ENCODE measurements at places on chromosomes 7 and 10. TPM values are rescaled to one million over a fixed set of nuclear protein-coding genes. Genes with fewer than 3 reads are reported as not detected.

The TMEM140 gene
- total RNA-seq: 21.8 TPM

The EVX1 gene
- total RNA-seq: not detected

The PON1 gene
- not detected for total RNA-seq

The OR2A1 gene
- not detected for total RNA-seq

The DIP2C gene
- 2.0 TPM for total RNA-seq

The CABCOCO1 gene
- not detected for total RNA-seq

The LBX1 gene
- total RNA-seq: not detected

Data from CD8-positive, alpha-beta T cell (primary cell).